Neural progenitor cell (in vitro differentiated cells): ENCODE measurements at places on chromosomes 5 and 9. TPM values are rescaled to one million over a fixed set of nuclear protein-coding genes. Genes with fewer than 3 reads are reported as not detected.

GRCh38 chr5:132369007-132369473 is 470 bp upstream of the SLC22A5 start:
- no peak for DNase-seq

GRCh38 chr5:28324174-28324573 is 1285.8 kb upstream of the CDH9 start:
- DNase-seq, result no peak

DNA sequence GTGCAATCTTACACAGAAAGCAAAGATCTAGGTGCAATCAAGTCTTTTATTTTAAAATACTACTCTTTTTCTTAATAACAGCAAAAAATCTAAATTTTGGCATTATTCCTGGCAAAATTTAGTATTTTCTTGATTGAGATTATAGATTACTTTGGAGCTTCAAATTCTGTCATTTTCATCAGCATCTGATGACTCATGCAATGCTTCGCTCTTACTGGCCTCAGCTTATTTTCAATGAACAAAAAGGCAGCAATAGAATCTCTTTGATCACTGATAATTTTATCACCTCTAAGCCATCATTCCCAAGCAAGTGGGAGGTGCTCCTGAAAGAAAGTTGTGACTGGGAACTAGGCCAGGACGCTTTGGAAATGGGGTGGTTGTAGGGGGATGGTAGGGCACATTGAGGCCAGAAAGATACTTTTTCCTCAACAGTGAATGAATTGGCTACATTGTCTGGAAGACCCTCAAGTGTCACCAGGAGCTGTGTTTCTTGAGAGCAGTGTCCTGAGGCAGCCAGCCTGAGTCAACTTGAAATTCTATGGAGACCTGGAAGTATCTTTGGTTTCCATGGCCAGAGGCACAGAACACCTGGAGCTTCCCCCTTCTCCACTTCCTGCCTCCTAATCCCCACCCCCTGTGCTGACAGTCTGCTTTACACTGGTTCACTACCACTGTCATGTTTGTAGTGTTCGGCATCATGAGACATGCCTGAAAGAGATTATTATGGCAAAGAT is 46.9 kb upstream of the APC start:
- no peak for DNase-seq

GRCh38 chr9:115230924-115231515 is 113.1 kb upstream of the TNC start:
- no peak for DNase-seq

GRCh38 chr9:7033076-7034045 is 275.6 kb downstream of the KDM4C start:
- no peak for DNase-seq

The SHISAL2B gene
- 10.4 and 17.8 TPM in 2 replicates for total RNA-seq

The IL33 gene
- not detected in 2 replicates for total RNA-seq

The TAF7 gene
- total RNA-seq, result 121 and 157 TPM in 2 replicates
